Stimulated activated CD8-positive, alpha-beta memory T cell treated with anti-CD3 and anti-CD28 coated beads, Interleukin-12 subunit alpha, Interleukin-12 subunit beta, amount 100 ng/mL, for 4 hours (primary cell): ENCODE measurements at places on chromosomes 2 and 18.

- DNase-seq: no peak
These were observed 510.0 kb upstream of the ZEB2 start for GRCh38 chr2:145029873-145030272.

DNA sequence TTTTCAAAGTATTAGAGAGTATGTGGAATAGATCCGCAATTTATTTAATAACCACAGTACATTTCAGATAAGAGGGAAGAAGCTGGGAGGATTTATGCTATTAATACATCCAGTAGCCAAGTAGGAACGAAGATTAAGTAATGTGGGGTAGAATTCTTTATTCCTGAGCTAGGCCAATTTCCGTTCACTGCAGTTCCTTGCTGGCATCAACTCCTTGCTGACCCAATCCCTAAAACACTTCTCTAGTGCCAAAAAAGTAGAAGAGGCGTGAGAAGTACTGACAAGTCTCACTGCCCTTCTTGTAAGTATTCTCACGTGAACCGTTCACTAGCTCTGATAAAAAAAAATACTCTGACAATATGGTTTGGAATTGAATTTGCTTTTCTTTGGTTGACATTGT is 211.4 kb downstream of the EPHA4 start:
- DNase-seq: no peak

- DNase-seq: no peak
These were observed 25.0 kb downstream of the FN1 start for GRCh38 chr2:215410932-215411285.

- DNase-seq: no peak
These were observed 76.9 kb downstream of the AOX1 start for GRCh38 chr2:200662727-200663126.

GRCh38 chr2:196635156-196635555 is 4.4 kb upstream of the CCDC150 start:
- no peak for DNase-seq

DNA sequence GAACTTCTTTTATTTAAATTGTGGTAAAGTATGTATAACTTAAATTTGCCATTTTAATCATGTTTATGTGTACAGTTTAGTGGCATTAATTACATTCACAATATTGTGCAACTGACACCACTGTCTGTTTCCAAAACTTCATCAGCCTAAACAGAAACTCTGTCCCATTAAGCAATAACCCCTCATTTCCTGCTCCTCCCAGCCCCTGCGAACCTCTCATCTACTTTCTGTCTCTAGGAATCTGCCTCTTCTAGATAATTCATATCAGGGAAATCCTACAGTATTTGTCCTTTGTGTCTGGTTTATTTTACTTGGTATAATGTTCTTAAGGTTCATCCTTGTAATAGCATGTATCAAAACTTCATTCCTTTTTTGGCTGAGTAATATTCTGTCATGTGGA is 75.1 kb downstream of the BOLA3 start:
- DNase-seq: no peak

DNA sequence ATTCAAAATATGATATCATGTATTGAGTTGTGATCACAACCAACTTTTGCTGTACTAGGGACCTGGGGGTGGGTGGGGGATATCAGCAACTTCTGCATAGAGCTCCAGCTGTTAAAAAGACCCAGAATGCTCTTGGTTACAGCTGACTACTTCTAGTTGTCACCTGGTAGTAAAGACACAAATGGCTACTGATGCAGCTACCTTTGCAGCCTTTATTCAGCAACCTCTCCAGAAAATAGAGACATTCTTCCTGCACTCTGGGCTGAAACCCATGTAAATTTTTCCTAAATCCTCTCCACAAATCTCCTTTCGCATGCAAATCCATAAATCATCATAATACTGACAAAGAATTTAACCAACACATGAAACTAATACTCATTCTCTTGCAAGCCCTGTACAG is 238.3 kb downstream of the TCF4 start:
- DNase-seq: no peak

DNA sequence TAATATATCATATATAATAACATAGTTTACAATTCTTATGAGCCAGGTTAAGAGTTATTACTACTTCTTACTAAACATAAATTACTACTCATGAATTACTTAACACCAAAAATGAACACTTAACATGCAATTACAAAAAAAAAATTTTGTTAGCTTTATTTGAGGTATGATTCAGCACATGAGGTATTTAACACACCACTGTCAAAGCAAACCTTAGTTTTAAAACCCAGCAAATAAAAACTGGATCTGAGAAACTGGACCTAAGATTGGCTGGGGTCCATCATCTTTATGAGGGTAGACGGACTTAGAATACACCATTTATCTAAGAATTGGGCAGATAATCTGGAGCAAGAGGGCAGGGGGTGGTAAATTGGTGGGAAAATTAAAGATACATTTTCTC is 81.8 kb upstream of the CREB1 start:
- DNase-seq: no peak

GRCh38 chr2:348361-348916 is 60.5 kb upstream of the ALKAL2 start:
- no peak for DNase-seq

DNA sequence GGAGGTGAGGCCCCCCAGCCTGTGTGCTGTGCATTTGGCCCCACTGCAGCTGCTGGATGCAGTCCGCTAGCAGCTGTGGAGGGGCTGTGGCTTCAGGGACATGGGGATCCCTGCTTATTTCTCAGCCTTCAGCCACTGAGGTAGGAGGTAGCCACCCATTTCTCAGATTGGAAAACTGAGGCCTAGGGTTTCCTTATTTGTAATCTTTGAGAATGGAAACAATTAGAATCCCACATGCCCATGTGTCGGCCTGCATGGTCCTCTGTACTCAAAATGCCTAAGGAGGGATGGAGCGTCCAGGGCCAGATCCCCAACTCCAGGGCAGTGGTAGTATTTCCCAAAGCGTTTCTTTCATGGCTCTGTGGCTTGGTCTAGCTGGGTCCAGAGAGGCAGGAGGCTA is 42.1 kb downstream of the TOGARAM2 start:
- no peak for DNase-seq

DNA sequence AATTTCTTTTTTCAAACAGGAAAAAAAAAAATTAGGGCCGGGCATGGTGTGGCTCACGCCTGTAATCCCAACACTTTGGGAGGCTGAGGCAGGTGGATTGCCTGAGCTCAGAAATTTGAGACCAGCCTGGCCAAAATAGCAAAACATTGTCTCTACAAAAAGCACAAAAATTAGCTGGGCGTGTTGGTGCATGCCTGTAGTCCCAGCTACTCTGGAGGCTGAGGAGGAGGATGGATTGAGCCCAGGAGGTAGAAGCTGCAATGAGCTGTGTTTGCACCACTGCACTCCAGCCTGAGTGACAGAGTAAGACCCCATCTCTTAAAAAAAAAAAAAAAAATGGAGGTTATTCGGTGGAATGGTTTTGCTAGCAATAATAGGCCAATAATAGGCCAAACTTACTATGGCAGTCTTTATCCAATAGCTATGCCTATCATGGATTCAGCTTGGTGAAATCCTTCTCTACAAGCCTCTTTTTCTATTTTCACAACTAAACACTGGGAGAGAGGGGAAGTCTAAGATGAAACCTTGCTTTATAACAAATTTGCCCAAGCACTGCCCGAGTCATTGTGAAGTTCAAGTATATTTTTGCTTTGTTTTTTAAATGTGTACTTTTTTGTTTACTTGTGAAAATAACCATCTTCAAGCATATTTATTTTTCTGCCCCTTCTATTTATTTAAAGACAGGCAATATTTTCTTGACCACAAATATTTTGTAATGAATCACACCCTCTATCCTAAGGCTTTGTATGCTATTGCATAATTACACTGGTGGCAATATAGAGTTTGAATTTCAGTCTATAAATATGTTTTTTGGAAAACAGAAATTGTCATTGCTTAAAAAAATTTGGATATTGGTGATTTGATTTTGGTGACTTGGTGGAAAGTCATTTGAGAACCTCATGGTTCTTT is 20.0 kb upstream of the KYNU start:
- DNase-seq: no peak

DNA sequence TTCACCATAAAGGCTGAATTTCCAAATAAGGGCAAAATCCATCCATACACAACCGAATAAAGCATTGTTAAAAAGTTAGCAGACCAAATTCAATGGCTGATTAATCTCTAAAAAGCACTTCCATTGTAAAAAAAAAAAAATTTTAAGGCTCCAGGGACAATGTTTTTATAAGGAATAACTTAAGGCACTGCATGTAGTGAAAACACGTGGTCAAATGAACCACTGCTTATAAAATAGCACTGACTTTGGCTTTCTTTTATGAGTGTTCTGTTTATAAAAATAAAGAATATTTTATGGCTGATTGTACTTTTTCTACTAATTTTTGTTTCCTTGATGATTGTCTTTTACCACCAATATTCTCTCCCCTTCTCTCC is 409.3 kb upstream of the KCNH7 start:
- no peak for DNase-seq

- no peak for DNase-seq
These were observed 67.5 kb downstream of the COPS8 start for GRCh38 chr2:237153181-237153580.

DNA sequence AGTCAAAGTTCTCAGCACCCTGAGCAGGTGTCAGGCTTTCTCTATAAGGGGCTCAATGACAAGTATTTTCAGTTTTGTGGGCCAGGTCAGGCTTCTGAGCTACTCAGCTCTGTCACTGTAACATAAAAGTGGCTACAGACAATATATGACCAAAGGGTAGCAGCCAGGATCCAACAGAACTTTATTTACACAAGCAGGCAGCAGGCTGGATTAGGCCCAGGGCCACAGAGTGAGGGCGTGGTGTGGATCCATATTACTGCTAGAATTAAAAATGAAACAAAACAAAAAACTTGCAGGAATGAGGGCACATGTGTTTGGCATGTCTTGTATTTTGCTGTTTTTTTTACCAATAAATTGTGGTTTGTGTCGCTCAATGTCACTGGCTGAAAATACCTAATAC is 143.7 kb downstream of the EIPR1 start:
- DNase-seq: no peak

GRCh38 chr2:47506436-47506835 is 103.5 kb downstream of the MSH2 start:
- no peak for DNase-seq

GRCh38 chr18:72542984-72543356 is 1.2 kb downstream of the CBLN2 start:
- DNase-seq: no peak

DNA sequence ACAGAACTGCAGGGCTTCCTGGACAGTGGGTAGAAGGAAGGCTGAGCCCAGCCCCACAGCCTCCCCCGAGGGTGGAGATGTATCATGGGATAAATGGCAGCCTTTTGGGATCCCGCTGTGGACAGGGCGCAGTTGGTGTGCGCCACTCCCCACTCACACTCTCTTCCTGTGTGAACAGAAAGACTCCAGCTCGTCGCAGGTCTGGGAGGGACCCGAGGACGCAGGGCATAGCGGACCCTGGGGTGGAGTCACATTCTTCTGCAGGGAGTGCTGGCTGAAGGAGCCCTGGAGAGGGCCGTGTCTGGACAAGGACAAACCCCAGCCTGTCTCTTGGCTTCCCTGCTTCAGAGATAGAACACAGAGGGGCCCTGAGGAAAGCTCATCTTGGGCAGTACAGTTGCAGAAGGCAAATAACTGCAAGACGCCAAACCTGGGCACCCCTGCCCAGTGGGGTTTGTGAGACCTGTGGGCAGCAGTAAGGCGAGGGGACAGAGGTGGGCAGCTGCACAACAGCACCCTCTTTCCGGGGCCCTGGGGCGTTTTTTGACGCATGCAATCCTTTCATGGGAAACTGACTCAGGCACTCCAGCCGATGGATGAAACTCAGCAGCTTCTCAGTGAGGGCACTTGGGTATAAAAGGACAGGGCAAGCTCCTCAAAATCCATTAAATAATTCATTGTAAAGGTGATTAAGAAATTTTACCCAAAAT is 101.9 kb downstream of the USP40 start:
- no peak for DNase-seq

- DNase-seq: no peak
These were observed 78.1 kb upstream of the ZEB2 start for GRCh38 chr2:144597894-144598593.

DNA sequence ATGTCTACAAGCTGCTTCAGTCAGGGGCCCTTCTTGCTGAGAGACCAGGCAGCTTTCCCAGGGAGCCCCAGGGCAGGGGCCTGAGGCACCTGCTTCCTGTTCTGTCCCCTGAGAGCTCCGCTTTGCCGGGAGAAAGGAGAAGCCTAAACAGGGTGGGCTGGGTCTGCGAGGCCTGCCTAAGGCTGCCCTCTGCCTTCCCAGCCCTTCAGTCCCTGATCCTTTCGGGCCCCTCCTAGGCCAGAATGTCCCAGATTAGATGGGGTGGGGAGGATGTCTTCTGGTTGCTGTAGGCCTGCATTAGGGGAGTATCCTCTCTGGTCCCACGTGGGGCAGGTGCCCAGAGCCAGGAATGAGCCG is 72.4 kb downstream of the TGOLN2 start:
- no peak for DNase-seq

- no peak for DNase-seq
These were observed 3.7 kb upstream of the HOXD1 start for GRCh38 chr2:176184749-176185148.

GRCh38 chr2:173544641-173545363 is 190.1 kb downstream of the CDCA7 start:
- DNase-seq: no peak

- DNase-seq: no peak
These were observed 5.5 kb upstream of the MGAT4A start for GRCh38 chr2:98736464-98736889.

GRCh38 chr2:147026664-147027295 is 818.0 kb upstream of the ACVR2A start:
- no peak for DNase-seq

GRCh38 chr2:42865884-42866881 is 73.8 kb upstream of the HAAO start:
- DNase-seq: no peak

DNA sequence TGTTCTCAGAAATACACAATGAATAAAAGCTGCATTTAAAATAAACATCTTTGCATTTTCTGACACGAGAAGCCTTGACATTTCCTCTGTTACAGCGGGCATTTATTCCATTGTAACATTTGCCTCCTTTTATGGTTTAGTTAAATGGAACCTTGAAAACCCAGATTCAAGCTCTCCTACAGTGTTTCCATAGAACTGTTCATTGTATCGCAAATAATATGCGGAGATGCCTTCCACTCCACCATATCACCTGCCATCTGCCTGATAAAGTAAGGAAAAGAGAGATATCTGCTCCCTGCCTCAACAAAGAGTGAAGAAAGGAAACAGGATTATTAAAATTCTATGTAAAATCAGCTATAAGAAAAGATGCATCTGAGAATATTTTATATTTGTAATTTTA is 69.8 kb downstream of the CDH19 start:
- no peak for DNase-seq

DNA sequence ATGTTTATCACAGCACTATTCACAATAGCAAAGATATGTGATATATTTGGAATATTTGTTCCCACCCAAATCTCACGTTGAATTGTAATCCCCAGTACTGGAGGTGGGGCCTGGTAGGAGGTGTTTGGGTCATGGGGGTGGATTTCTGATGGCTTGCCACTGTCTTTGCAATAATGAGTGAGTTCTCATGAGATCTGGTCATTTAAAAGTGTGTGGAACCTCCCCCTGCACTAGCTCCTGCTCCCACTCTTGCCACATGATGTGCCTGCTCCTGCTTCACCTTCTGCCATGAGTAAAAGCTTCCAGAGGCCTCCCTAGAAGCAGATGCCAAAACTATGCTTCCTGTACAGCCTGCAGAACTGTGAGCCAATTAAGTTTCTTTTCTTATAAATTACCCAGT is 72.2 kb upstream of the DYNC1I2 start:
- no peak for DNase-seq
